ENCODE measurements at places on chromosomes 7 and 10.

DNA sequence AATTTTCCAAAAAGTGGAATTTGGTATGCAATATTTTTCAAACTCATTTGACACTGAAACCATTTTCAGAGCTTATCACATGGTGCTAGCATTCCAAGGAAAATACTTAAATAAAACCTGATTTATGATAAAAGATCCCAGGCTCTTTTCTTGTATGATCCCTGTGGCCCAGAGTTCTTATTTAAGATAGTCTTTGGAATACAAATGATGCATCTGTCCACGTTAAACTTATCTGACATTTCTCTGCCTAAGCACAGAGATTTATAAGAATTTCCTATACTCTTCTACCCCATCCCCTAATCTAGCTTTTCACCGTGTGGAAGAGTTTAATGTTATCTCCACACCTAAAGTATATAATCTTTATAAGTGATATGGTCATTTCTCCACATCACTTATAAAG is 66.2 kb downstream of the AHR start:
- DNase-seq = no peak

GRCh38 chr10:49593998-49594397 is 16.1 kb upstream of the SLC18A3 start:
- DNase-seq = no peak

DNA sequence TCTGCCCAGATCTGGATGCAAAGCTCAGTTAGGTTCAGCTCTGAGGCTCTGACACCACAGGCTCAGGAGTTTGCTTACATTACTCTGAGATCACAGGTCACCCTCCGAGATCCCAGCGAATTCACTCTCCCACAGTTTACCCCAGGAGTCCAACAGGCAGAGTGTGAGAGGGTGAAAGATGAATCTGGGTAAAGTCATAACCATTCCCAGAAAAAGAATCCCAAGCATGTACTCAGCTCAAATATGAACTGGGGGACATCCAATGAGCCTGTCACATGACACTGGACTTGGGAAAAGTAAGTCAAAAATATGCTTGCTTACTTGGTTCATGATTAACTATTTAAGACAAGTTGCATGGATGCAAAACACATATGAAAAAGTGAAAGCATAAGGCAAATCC is 110.3 kb upstream of the ARID5B start:
- DNase-seq = no peak

GRCh38 chr7:20165146-20165510 is 52.1 kb downstream of the MACC1 start:
- no peak for DNase-seq

- peak; percentile 51 for DNase-seq
Observed at GRCh38 chr7:78226059-78226719, 427.6 kb downstream of the PHTF2 start.

GRCh38 chr7:151351027-151351426 is 9.4 kb downstream of the NUB1 start:
- DNase-seq = peak; percentile 73

DNA sequence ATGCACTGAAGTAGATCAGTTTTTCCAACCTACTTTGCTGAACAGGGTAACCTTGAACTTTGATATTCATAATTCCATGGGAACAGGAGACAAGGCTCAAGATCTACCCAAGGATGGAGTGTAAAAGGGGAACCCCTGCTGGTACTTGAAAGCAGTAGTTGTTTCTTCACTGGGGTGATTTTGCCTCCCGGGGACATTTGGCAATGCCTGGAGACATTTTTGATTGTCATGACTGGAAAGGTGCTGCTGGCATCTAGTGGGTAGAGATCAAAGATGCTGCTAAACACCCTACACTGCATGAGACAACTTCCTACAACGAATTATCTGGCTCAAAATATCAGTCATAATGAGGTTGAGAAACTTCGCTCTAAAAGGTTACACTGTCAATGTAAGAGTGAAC is 214.8 kb upstream of the CTBP2 start:
- DNase-seq = no peak

- DNase-seq = no peak
Observed at GRCh38 chr7:80699721-80700256, 61.3 kb downstream of the CD36 start.

DNA sequence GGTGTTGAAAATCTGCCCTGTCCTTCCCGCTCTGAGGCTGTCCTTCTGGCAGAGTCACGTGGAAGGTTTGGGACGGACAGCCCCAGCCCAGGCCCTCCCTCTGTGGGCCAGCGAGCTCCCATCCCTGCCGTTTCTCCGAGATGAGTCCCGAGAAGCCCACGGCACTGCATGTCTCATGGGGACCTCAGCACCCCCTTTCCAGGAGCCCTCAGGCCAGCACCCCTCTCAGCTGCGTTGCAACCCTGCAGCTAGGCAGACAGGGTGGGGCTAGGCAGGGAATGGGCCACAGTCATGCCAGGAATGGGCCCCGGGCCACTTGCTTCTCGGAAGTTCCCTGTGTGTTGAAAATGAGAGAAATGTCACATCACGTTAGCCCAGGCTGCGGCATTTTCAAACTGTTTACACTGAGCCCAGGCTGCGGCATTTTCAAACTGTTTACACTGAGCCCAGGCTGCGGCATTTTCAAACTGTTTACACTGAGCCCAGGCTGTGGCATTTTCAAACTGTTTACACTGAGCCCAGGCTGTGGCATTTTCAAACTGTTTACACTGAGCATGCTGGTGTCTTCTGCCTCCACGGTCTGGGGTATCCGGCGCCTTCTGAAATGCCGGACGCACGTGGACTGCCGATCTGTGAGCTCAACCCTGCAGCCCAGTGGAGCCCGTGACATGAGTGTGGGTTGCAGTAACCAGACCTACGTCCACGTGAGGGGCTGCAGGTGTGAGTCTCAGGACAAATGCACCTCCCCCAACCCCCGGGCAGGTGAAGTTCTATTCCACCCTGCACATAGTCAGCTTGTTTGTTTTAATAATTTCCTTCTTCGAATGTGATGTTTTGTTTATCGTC is 42.6 kb downstream of the FAM20C start:
- DNase-seq = no peak

- DNase-seq = no peak
Observed at GRCh38 chr10:35913628-35914027, 271.5 kb upstream of the FZD8 start.

GRCh38 chr7:48755061-48755555 is 169.2 kb upstream of the CDC14C start:
- DNase-seq = no peak

- no peak for DNase-seq
Observed at GRCh38 chr10:47058961-47059391, 147.7 kb downstream of the PTPN20 start.

DNA sequence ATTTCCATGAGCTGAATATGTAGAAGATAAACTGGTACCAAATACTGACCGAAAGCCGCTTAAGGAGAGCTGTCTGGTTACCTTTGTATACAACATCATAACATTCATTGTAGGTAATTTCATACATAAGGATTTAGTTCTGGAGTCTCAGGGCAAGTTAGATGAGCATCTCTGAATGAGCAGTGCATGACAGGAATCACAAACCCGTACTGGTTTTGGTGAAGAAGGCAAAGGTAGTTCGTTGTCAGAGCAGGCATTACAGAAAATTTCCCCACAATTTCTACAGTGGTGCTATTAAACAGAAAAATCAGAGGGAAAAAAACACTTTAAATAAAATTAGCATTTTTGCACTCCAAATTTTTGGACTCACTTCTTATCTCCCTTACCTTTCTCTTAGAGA is 12.9 kb upstream of the PBLD start:
- no peak for DNase-seq

DNA sequence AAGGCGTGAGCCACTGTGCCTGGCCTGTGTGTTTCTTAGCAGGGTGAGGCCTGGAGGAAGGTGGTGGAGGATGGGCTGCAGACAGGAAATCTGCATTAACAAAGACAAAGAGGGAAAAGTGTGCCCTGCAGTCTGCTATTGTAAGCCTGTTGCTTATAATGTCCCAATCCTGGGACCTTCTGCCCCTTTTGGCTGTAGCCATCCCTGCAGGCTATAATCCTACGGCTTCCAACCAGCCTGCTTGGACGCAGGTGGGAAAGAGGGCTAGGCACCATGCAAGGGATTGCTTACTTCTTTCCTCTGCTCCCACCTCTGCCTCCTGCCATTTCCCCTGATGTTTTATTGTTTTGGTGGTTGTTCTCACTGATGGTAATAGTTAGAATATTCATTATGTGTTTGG is 434.3 kb downstream of the PLXNA4 start:
- DNase-seq = no peak

DNA sequence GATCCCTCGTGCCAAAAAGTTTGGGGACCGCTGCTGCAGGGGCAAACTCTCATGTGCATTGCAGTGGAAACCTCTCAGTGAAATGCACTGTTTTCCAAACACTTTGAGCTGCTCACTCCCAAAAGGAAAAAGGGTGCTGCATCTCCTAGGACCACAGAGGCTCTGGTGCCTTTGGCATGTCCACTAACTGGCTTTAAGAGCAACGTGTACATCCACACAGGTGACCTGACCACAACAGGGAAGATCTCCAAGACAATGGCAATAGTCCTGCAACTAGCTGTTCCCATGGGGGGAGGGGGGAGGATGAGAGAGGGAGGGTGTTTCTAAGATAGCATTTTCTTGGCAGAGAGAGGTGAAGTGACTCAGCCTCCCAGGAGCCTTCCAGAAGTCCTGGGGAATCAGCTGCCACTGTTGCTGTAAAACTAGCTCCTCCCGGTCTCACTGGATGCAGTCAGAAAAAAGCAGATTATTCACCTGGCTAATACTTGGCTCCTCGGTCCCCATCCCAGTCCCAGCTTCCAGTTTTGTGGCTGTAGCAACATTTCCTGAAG is 181.7 kb downstream of the HECW1 start:
- no peak for DNase-seq
